H54 (cell line): ENCODE measurements at places on chromosomes 1 and 21.

GRCh38 chr1:245614476-245614875, 459.7 kb downstream of the KIF26B start:
- no peak for DNase-seq

DNA sequence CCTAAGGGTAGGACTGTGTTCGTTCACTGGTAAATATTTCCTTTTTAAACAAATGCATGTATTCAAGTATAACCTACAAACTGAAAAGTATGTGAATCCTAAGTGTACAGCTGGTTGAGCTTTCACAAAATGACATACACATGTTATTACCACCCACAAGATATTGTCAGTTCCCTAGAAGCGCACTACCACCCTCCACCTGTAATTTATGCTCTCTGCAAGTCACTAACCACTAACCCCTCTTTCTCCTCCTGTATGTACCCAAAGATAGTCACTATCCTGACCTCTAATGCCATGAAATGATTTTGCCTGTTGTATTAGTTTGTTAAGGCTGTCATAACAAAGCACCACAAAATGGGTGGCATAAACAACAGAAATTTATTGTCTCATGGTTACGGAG, 82.8 kb upstream of the CHODL start:
- no peak for DNase-seq

DNA sequence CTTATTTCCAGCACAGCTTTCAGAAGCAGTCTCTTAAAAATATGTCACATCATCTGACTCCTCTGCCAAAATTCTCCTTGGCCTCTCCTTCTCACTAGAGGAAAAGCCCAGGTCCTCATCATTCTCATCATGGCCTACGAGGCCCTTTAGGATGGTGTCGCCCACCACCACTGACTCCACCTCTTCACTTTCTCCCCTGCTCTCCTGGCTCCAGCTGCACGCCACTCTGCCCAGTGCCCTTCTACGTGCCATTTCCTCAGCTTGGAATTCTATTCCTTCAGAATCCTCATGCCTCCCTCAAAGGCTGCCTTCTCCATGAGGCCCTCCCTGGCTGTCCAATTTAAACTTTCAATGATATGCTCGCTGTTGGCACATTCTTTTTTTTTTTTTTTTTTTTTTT, 25.3 kb upstream of the BTG2 start:
- DNase-seq: no peak

- no peak for DNase-seq
Measured at GRCh38 chr1:54291276-54292001, 91.5 kb downstream of the MRPL37 start.

- no peak for DNase-seq
Measured at GRCh38 chr21:29193072-29193471, 62.6 kb downstream of the MAP3K7CL start.

DNA sequence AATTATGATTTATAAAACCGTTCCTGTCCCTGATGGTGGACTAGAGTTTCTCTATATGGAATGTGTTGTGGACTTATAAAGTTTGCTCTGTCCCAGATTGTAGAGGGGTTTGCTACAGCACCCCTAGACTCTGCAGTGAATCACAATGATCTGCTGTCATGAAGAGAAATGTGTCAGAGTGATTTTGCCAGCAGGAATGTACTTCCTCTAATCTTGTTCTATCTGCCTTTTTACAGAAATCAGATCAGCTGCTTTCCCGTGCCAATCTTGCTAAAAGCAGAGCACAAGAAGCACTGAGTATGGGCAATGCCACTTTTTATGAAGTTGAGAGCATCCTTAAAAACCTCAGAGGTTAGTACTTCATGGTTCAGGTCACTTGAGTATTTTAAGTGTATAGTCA, 52.0 kb downstream of the LAMC2 start:
- DNase-seq: peak; percentile 32

DNA sequence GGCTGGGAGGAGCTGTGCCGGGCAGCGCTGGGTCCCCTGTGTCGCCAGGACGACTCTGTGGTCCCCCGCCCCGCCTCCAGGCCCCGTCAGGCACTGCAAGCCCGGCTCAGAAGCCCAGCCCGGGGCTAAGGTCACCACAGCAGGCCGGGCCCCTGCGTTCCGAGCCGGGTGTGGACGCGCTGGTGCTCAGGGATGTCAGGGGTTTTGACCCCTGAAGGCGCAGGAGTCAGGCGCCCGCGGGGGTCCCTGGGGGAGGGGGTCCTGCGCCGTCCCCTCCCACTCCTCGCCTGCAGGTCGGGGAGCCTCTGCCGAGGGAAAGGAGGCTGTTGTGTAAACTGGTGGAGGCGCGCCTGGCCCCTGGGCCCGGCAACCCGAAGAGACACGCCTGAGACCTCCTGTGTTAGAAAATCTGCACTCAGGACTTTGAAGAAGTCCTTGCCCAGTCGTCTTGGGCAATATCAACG, 23.7 kb upstream of the TMEM54 start:
- no peak for DNase-seq

DNA sequence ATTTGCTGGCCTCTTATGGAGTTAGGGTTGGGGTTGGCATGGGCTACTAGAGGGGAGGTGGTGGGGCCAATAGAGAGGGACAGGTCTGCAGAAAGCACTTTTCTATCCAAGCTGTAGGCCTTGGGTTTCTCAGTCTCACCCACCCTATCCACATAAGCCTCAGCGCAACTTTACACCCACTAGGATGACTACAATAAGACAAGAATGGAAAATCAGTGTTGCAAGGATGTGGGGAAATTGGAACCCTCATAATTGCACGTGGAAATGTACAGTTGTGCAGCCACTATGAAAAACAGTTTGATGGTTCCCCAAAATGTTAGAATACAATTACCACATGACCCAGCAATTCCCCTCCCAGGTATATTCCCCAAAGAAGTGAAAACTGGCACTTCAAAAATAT, 14.0 kb upstream of the GSTM4 start:
- DNase-seq: no peak

GRCh38 chr1:39980555-39981313, 25.8 kb downstream of the MFSD2A start:
- no peak for DNase-seq

GRCh38 chr1:25028907-25029599, 99.0 kb upstream of the RUNX3 start:
- no peak for DNase-seq

DNA sequence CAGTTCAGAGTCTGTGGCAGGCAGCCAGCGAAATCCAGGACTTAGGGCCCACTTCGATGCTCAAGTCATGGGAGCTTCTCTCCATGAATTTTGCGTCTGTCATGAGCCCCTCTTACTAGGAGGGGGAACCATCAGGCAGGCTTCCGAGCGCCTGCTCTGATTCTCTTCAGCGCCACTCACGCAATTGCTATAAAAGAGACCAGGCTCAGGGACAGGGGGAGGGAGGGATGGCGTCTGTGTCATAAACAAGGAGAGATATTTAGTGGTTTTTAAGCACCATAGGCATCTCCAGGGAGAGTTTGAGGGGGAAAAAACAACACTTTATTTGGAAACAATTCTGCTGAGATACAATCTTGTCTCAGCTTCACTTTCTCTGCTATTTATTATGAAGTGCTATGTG, 60.6 kb downstream of the NAV1 start:
- no peak for DNase-seq

DNA sequence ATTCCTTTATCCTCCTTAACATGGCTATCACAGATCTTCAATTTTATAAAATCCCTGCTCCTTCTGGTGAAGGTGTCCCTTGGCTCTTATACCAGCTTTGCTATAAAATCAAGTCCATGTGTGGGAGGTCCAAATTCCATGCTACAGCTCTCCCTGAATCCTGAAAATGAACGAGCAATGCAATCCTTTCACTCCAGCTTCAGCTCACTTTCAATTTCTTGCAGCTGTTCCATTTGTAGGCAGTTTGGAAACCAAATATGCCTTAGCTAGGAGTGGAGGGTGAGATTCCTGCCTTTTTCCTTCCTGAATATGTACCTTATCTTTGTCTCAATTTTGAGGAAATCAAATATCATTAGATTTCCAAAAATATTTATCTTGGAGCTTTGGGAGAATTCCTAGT, 402.6 kb downstream of the TTLL7 start:
- DNase-seq: no peak

- DNase-seq: no peak
Measured at GRCh38 chr1:244865820-244866219, 1.5 kb upstream of the HNRNPU start.

DNA sequence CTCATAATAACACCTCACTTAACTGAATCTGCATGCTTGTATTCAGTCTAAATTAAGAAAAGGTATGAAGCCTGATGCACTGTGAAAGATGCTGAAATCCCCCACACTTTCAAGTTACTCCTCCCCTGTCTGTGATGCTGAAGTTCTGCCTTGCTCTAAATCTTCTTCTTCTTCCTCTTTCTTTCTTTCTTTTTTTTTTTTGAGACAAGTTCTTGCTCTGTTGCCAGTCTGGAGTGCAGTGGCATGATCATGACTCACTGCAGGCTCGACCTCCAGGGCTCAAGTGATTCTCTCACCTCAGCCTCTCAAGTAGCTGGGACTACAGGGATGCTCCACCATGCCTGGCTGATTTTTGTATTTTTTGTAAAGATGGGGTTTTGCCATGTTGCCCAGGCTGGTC, 231.0 kb upstream of the B3GALT2 start:
- DNase-seq: no peak

- peak; percentile 56 for DNase-seq
Measured at GRCh38 chr1:43994794-43995790, 3.7 kb downstream of the CCDC24 start.

DNA sequence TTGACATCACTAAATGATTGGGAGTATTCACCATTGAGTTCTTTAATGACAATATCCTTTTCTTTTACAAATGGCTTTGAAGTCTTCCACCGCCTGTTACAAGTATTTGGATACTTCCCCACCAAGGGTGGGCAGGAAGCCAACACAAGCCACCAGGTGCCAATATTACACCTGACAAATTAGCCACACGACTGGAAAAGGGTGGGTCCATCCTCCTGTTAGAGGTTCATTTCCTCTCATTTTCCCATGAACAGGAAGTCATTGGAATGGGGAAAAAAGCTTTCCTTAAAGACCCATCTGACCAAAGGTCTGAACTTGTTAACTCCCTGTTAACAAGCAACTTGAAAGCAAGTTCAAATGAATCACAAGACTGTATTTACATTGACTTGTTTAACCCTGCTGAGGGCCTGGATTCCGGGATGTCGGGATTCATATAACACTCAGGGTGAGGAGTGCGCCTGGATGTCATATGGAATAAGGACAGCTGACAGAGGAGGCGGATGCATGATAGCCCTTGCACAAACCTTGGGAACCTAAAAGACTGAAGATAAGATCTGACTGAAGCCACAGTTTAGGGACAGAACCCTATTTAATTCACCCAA, 40.5 kb upstream of the PROX1 start:
- DNase-seq: no peak

DNA sequence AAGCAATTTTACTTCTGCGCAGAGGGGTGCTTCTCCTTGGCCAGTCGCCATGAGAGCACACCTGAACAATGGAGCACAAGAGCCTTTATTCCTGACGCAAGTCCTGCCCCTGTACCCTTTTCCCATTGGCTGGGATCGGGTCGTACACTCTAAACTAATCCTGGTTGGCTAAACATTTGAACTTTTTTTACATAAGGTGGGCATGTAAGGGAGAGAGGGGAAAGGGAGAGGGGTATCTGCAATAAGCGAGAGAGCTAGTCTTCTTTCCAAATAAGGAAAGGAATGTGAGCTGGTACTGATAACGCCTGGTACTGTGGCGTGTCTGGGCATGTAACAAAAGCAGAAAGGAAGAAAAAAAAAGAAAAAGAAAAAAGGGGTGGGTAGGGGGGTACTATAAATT, 21.8 kb downstream of the MFSD2A start:
- DNase-seq: no peak

- no peak for DNase-seq
Measured at GRCh38 chr1:196660272-196660671, 8.4 kb downstream of the CFH start.

GRCh38 chr1:204126386-204126785, 25.5 kb downstream of the ETNK2 start:
- no peak for DNase-seq

- DNase-seq: no peak
Measured at GRCh38 chr1:53367503-53368313, 39.8 kb upstream of the LRP8 start.

DNA sequence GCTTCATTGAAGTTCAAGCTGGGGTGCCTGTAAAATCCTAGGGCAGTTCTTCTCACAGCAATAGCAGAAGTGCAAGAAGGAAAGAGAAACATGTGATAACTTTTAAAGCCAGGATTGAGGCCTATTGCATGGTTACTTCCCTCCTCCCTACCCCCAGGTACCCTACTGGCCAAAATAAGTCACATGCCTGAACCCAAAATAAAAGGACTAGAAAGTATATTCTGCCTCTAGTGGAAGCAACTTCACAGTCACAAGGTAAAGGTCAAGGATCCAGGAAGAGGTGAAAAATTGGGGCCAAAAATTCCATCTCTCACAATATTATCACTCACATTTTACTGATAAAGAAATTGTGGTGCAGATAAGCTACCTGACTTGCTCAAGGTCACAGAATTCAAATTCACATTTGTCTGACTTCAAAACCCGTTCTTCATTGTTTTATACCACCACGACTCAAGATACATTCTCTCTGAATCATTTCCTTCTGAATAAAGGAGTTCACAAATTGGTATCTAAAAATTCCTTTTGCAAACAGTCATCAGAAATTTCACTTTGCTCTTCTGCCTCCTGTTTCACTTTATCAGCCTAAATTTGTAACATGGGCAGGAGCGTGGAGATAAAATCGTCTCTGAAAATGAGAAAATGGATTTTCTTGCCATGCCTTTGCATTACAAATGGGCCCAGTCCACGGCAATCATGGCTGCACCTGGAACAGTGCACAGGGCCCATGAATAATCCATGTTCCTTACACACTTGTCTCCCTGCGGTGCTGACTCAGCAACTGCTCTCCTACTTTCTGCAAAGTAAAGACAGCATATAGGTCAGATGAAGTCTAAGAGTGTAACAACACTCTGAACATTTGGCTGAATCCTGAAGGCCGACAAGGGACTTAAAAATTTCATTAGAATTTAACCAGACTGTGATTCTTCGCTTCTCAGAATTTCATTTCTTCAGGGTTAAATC, 485.3 kb upstream of the NFIA start:
- no peak for DNase-seq

DNA sequence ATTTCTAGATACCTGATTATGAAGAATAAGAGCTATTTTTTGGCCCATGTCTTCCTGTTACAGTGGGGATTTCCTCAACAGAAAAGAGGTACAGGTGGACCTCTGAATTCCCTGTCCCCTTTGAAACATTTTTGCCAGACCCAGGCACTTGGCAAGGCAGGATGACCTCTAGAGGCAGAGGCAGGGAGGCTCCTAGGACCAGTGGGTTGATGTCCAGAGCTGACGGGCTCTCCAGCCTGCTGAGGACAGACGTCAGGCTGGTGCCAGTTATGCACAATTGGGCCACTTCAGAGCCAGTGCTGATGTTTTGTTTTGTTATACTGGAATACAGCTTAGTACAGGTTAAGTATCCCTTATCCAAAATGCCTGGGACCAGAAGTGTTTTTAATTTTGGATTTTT, 18.5 kb upstream of the A3GALT2 start:
- DNase-seq: no peak

DNA sequence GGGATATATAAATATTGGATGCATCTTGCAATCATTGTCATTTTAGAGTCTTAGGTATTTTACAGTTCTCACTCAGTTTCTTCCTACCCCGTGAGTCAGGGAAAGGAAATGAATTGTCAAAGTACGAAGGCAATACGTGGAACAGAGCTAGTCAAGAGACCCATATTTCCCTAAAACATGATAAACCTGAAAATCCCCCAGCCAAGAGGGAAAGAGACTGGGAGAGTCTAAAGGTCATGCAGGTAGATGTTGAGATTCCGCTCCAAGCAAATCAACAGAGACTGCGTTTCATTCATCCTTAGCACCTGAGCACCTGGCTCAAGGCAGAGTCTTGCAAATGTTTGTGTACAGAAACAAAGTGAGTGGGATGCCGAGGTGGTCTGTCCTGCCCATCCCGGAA, 58.0 kb downstream of the SH3GLB1 start:
- no peak for DNase-seq

GRCh38 chr1:40384413-40384762, 10.9 kb downstream of the SMAP2 start:
- no peak for DNase-seq
